Activated naive CD4-positive, alpha-beta T cell treated with anti-CD3 and anti-CD28 coated beads for 36 hours (primary cell): ENCODE measurements at places on chromosomes 11 and 22. TPM values are rescaled to one million over a fixed set of nuclear protein-coding genes. Genes with fewer than 3 reads are reported as not detected.
A peak's percentile ranks its signal among the peaks of the same experiment; 100 is the strongest.

DNA sequence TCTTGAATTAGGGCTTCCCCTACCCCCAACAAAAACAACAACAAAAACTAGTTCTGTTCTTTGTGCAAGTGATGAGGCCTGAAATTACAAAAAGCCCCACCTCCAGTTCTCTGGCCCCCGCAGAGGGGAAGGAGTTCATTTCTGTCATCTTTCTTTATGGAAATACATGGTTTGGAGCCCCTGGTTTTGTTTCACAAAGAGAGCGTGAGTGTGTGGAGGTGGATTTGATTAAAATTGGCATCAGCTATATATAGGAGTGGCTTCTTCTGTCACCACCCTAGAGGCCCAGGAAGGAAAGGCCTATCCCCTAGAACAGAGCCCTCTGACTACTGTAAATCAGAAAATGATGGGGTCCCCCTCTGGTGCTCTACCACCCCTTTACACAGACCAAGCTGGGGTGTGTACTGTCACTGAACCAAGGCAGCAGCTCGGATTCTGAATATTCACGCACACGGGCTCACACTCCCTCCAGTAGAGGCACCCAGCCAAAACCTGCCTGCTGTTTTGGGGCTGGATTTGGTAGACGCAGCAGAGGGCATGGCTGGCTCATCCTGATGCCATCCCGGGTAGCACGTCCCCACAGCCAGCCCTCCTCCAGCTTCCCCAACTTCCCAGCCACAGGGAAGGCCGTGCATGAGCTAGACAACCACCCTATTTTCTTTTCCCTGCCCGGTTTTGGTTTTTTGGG lies 19.4 kb downstream of the RCOR2 start:
- H3K27me3 ChIP-seq: no peaks in the 10 kb centered on the region
- peaks cover 11% of the 10 kb centered on the region for H3K4me1 ChIP-seq
- no peak overlapping the region for H3K4me3 ChIP-seq
- DNase-seq: no peak
- H3K27ac ChIP-seq: no peak overlapping the region

DNA sequence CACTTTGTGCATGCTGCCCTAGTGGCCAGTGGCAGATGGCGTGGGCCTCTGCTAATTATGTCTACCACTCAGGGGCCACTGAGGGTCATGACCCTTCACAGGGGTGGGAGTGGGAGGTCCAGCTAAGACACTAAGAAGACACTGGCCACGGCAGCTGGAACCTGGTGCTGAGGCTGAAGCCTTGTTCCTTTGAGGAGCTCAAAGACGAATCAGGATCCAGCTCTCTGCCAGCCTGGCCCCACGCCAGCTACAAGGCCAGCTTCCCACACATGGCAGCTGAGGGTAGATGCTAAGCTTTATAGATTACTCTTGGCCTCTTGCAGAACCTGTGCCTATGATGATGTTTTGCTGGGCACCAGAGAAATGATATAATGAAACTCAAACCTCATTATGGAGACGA lies 226.3 kb downstream of the DSCAML1 start:
- H3K4me3 ChIP-seq: no peak overlapping the region
- no peak for DNase-seq
- no peak overlapping the region for H3K27ac ChIP-seq
- no peaks in the 10 kb centered on the region for H3K27me3 ChIP-seq
- H3K4me1 ChIP-seq: no peaks in the 10 kb centered on the region

DNA sequence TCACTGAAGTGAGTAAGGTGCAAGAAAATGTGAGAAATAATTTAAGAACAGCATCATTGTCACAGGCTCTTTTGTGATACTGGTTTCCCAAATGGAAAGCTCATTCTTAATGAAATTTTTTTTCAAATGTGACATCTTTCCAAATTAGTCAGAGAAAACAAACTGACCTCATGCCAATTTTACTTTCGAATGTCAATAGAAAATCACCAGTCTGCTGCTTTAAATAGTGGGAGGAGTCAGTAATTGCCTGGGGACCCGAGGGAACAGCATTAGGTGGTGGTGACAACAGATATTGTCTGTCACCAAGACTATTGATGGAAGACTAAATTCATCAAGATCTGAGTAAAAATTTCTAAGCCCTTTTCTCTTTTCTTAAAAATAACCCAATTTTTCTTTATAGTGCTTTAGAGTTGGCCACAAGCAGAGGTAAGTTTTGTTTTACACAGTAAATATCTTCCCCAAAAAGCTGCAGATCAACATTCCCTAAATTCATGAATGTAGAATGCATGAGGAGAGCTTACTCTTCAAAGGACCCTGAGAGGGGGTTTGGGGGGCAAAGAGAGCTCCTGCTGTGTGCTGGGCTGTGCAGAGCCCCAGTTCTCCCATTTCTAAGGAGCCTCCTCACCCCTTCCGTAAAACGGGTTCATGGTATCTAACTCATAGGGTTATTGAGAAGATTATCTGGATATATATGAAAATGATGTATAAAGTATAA lies 95.1 kb downstream of the PIWIL4 start:
- no peaks in the 10 kb centered on the region for H3K36me3 ChIP-seq
- no peak overlapping the region for H3K27ac ChIP-seq
- H3K4me1 ChIP-seq: peaks cover 3% of the 10 kb centered on the region

GRCh38 chr11:88174709-88175568 lies at the start of gene RAB38:
TSS of gene RAB38 (minus strand) at chr11:88175443. CDS start at chr11:88175384, 59 bp downstream.
- peak within 1 kb of the TSS; percentile 72 for H3K4me3 ChIP-seq
- peak; percentile 75 for DNase-seq
- peaks cover 21% of the 10 kb centered on the region for H3K27me3 ChIP-seq
- no peak within 1 kb of the TSS for H3K27ac ChIP-seq
- no peaks in the 10 kb centered on the region for H3K36me3 ChIP-seq

- no peak for DNase-seq
- peaks cover 2% of the 10 kb centered on the region for H3K27me3 ChIP-seq
- H3K27ac ChIP-seq: no peak overlapping the region
- no peaks in the 10 kb centered on the region for H3K4me1 ChIP-seq
- no peaks in the 10 kb centered on the region for H3K36me3 ChIP-seq
- H3K4me3 ChIP-seq: no peak overlapping the region
Observed at GRCh38 chr11:127199306-127199801, 198.8 kb upstream of the KIRREL3 start.

- H3K27ac ChIP-seq: no peak overlapping the region
- H3K4me3 ChIP-seq: no peak overlapping the region
- peaks cover 3% of the 10 kb centered on the region for H3K36me3 ChIP-seq
- H3K27me3 ChIP-seq: no peaks in the 10 kb centered on the region
- DNase-seq: no peak
Observed at GRCh38 chr11:118415062-118415738, 13.8 kb downstream of the ATP5MG start.

- peaks cover 95% of the 10 kb centered on the region for H3K36me3 ChIP-seq
- peak; percentile 74 for DNase-seq
- H3K4me1 ChIP-seq: peaks cover 94% of the 10 kb centered on the region
- peak overlapping the region; percentile 68 for H3K4me3 ChIP-seq
Observed at GRCh38 chr11:128483211-128483788, 104.1 kb downstream of the ETS1 start.

DNA sequence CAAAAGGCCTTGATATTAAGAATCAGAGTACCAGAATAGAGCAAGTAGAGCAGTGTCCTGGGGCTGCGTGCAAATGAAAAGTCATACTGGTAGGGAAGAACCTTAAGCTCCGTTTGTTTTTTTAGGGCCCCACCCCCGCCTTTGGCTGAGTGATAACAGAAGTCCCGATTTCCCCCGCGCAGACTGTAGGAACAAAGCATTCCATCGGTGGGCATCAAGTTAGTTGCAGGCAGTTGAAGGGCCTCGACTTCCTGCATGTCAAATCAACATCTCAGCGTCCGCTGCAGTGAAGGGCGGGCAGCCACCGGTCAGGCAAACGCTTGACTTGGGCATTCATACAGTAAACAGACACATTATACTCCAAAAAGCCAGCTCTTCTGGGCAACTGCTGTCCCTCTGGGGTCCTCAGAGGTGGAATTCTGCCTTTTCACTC lies 11.7 kb downstream of the LRP4 start:
- H3K27ac ChIP-seq: no peak overlapping the region
- peak; percentile 14 for DNase-seq
- no peaks in the 10 kb centered on the region for H3K36me3 ChIP-seq
- peaks cover 8% of the 10 kb centered on the region for H3K27me3 ChIP-seq

DNA sequence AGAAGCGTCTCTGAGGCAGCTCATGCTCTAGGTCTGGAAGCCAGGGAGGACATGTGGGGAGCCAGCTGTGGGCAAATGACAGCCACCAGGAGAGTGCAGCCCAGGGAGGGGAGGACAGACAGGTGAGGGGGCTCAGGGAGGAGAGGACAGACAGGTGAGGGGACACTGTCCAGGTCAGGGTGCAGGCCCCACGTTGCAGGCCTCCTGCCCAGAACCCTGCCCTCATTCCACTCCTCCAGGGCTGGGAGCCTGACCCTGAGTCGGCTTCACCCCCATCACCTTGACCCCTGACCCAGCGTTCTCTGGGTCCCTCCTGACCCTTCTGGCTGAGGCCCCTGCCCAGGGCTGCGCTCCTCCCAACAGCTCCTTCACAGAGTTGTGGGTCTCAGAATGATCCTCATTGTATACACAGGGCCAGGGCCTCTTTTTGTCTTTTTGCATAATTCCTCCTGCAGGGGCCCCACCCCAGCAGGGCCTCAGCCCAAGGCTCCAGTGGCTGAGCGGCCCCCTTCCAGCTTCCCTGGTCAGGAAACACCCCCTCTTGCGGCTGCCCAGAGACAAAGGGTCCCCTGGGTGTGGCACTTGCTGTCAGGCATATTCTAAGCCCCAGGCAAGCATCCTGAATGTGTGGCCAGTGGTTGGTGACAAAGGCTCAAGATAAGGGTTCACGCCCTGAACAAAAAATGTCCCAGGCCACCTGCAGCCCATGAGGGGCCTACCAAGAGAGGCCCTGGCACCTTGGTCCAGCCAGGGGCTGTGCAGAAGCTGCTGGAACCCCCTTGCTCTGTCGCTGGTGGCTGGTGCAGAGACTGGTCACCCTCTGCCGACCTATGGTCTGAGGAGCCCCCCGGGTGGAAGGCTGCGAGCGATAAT lies 853.0 kb downstream of the BRD1 start:
- H3K27ac ChIP-seq: no peak overlapping the region
- no peak overlapping the region for H3K4me3 ChIP-seq
- DNase-seq: no peak
- no peaks in the 10 kb centered on the region for H3K4me1 ChIP-seq
- H3K27me3 ChIP-seq: peaks cover 12% of the 10 kb centered on the region

DNA sequence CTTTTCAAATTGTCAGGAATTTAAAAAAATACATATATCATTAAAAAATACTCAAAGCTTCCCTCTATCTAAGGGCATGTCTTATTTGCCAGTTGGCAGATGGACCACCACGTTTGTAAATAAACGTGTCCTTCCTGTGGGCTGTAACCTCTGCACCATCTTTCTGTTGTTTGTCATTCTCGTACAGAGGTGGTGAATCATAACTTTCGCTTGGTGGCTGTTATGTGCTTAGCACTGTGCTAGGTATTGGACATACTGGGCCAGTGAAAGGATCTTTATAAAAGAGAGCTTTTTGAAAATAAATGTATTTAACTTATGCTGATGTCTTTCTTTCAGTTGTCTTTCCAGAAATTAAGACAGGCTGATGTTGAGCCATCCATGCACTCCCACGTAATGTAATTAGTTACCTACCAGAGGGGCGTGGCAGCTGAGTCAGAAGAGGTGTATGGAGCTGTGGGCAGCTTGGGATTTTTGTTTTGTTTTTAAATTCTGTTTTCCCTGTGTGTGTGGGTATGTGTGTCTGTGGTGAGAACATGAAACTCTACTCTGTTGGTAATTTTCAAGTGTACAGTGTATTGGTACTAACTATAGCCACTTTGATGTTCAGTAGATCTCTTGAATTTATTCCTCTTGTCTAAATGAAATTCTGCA lies 62.7 kb downstream of the TECTA start:
- no peak overlapping the region for H3K27ac ChIP-seq
- no peak for DNase-seq
- H3K27me3 ChIP-seq: no peaks in the 10 kb centered on the region
- H3K4me1 ChIP-seq: no peaks in the 10 kb centered on the region
- H3K36me3 ChIP-seq: no peaks in the 10 kb centered on the region

DNA sequence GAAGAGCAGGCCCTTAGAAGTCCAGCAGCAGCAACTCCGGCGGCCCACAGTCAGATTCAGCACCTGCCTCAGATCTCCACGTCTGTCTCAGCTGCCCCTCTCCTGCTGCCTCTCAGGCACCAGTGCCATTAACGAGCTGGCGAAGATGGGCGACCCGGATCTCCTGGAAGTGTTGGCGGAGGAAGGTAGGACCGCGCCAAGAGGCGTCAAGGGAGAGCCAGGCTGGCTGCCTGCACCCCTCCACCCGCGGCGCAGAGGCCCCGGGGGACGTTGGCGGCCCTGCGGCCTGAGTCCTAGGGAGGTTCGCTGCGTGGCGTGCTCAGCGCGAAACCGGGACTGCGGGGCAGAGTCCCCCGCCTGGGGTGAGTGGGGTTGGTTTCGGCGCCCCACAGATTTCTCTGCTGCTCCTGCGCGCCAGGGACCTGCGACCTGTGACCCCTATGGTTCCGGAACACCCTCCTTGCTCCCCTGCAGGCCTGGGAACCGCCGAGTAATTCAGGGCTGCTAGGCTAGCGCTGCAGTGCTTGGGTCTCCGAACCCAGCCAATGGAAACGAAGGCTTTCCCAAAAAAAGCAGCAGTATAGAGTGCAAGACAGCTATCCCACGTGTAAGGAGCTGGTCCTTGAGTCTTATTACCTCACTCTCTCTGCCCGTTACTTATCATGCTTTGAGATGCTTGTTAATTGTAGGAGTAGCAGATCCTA lies 615 bp downstream of the ANO5 start:
- no peaks in the 10 kb centered on the region for H3K36me3 ChIP-seq
- H3K27ac ChIP-seq: no peak overlapping the region
- no peak for DNase-seq
- no peak overlapping the region for H3K4me3 ChIP-seq
- H3K4me1 ChIP-seq: peaks cover 8% of the 10 kb centered on the region
- H3K27me3 ChIP-seq: peaks cover 35% of the 10 kb centered on the region

DNA sequence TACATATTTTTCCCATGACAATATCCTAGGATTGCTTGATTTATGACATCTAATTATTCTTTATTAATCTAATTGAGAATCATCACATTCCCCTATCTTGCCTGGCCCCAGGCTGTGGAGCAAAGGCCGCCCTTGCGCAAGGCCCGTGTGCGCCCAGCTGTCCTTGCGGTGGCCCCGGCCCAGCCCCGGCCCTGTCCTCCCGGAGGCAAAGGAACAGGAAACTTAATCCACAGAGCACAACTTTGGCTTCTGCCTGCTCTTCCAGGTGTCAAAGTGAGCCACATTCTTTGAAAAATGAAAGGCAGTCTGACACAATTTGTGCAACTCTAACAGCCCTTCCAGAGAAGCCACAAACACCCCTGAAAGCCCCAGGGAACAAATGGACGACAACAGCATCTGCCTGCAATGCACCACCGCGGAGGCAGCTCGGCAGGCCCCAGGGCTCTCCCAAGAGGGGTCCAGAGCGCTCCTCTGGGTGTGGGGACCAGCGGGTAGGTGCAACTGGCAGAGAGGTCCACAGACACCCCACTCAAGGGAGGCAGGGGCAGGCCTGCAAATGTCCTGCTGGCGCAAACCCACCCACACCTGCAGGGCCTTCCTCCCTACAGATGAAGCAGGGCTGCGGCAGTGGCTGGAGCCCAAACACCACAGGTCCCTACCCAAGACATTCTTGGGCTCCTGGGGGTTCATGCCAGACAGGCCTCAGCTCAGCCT lies 30.3 kb downstream of the GNB1L start:
- no peaks in the 10 kb centered on the region for H3K27me3 ChIP-seq
- H3K36me3 ChIP-seq: no peaks in the 10 kb centered on the region
- H3K27ac ChIP-seq: no peak overlapping the region
- no peak for DNase-seq
- H3K4me1 ChIP-seq: no peaks in the 10 kb centered on the region

- no peaks in the 10 kb centered on the region for H3K4me1 ChIP-seq
- no peak for DNase-seq
- H3K4me3 ChIP-seq: no peak overlapping the region
- no peak overlapping the region for H3K27ac ChIP-seq
- H3K27me3 ChIP-seq: no peaks in the 10 kb centered on the region
Observed at GRCh38 chr11:118552341-118552740, 13.4 kb downstream of the IFT46 start.

MUC5AC gene
- not detected for total RNA-seq

TOP3B gene
- total RNA-seq: 41.2 TPM
